ENCODE measurements at places on chromosomes 3 and 15.
A peak's percentile ranks its signal among the peaks of the same experiment; 100 is the strongest.

- DNase-seq = no peak
These were observed 75.6 kb upstream of the ICE2 start for GRCh38 chr15:60554494-60554893.

GRCh38 chr3:15360788-15361493, 28.6 kb upstream of the SH3BP5 start:
- no peak for DNase-seq

- DNase-seq = peak; percentile 62
These were observed 96.0 kb upstream of the PHLDB2 start for GRCh38 chr3:111763001-111763471.

- DNase-seq = no peak
These were observed 206.3 kb upstream of the ROBO1 start for GRCh38 chr3:79973917-79974595.

GRCh38 chr15:85149465-85150129, 167.9 kb downstream of the PDE8A start:
- DNase-seq = no peak

DNA sequence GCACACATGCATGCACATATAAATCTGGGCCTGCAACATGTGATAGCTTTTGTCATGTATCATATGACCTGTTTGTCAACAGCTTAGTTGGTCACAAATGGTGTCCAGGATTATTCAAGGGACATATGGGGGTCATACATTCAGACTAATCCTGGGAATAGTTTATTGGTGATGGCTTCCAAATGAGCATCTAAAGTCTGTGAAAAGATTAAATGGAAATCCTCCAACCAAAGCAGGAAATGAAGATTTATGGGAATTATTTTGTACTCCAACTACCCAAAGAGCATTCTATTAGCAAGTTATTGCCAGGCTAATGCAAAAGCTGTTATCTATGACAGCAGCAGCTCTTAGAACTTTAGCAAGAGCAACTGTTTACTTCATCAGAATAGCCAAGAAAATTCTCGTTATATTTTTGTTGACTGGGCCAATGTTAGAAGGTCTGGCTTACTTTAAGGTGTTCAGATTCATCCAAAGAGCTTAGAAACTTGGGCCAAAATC, 7.1 kb downstream of the FSTL1 start:
- DNase-seq = no peak

DNA sequence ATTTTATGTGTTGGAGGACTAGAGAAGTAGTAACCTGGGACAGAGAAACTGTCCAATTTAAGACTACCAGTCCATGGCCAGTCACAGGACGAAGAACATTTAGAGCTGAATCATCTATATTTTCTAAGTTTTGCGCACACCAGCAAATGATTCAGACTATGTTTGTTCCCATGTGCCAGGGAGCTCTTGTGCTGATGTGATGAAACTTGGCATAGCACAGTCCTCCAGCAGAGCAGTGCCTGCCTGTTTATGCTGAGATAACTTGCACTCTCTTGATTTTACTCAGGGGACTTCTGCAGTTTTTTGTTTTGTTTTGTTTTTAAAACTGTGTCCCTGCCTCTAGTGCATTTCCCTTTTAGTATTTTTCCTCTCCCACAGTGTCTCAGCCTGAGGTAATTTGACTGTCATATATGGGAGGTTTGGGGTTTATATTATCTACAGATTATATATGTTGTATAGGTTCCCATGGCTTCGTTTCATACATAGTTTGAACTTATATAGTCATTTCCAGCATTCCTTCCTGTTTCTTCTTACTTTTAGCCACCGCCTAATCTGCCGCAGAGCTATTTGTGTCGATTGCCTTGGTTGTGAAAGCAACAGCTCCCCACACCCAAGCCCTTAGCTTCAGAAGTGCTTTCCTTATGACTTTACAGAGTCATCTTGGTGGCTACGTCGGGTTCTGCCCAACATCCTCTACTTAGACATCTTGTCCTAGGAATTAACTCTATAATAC, 45.5 kb downstream of the PPM1L start:
- DNase-seq = peak; percentile 25

GRCh38 chr15:26439681-26440080, 333.2 kb downstream of the GABRB3 start:
- DNase-seq = no peak

DNA sequence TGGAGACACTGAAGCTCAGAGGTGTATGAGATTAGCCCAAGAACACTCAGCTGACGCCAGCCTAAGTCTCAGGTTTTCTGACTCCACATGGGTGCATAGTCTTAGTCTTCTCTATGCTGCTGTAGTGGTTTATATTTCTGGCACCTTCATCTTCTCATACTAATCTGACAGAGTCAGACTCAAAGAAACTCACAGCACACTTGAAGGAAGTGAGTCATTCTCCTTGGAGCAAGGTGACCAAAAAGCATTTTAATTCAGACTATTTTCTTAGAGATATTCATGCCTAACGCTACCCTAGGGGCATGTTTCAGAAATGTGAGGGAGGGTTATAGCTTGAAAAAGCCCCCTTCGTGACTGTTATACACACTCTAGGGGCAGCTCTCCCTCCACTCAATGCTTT, 775.3 kb upstream of the ARPP21 start:
- DNase-seq = peak; percentile 19

DNA sequence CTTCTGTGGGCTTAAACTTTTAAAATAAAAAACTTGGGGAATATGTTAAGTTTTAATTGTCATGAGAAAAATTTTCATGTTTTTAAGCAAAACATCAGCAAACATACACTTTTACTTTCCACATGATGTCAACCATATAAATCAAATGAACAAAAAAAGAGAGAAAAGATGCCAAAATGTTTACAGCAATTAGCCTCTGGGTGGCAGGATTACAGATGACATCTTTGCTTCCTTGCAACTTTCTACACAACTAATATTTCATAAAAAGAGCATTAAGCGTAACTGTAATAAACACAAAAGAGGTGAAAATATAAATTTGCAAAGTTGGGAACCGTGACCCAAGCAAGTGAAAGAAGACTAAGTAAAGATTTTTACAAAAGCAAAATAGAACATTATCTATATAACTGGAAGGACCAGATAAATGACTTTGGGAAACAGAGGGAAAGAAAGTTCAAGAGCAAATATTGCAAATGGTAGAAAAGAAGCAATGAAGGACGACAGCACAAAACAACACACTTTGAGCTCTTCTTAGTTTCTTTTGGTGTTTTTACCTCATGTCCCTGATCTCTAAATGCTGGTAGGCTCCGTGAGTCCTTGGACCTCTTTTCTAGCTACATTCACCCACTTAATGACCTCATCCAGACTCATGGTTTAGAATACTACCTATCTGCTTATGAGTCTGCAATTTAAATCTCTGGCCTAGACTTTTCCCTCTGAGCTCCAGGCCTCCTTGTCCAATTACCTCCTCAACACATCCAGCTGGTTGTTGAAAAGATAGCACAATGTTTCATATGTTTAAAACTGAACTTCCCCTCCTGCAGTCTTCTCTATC, 9.4 kb downstream of the TP53BP1 start:
- DNase-seq = no peak

DNA sequence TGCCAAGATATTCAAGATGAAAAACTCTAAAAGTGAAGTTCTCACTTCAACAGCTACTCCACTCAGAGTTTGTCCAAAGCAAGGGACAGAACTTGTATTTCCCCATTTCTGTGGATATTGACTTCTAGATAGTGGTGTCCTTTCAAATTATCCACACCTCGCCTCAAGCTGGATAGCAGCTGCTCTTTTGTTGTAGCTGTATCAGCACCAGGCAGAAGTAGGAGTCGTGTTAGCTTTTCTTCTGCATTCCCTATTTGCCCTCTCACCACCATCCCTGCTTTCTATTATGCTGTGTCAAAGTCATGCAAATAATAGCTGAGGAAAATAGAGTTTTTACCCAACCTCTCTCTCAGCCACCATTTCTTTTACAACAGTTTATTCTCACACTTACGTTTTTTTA, 303.8 kb downstream of the EPHA3 start:
- DNase-seq = no peak

- DNase-seq = no peak
These were observed 8.4 kb downstream of the RAB6B start for GRCh38 chr3:133887074-133887802.

DNA sequence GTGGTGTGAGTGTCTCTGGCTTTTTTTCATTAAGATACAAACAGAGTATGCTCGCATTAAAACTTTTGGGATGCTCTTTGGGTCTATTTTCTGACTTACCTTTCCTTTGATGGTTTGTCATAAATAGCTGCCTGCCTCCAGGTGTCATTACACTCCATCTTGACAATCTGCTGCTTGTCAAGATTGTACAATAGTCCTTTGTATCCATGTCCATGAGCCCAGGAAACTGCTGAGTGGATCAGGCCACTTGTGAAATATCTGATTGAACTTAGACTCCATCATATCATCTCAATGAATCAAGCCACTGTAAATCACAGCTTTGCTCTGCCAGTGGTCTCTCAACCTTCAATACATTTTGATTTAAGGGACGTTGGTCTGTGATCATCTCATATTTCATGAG, 135.2 kb downstream of the ECT2 start:
- no peak for DNase-seq

DNA sequence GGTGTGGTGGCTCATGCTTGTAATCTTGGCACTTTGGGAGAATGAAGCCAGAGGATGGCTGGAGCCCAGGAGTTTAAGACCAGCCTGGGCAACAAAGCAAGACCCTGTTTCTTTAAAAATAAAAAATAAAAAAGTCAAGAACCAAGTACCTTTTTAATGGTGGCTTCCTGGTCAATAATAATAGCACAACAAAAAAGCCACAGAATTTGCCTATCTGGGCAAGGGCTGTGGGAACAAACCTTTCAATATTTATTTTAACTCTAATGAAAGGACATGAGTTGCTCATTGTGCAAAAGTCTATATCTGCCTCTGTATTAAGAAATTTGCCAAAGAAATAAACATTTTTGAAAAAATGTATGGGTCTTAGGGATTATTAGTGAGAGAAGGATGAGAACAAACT, 2.1 kb downstream of the ZNF609 start:
- no peak for DNase-seq

DNA sequence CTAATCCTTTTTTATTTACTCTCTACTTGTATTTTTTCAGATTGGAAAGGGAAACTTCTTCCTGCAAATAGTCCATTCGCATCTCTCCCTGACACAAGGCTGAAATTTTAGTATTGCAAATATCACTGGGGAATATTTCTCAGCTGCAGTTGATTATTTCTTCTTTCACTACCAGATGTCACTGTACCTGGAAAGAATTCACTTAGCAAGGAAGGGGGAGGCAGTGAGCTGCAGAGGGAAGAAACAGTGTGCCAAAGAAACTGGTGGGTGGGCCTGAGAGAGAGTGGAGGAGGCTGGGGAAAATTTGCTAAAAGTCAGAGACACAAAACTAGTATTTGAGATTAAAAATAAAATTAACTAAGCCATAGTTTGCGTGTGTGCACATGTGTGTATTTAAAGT, 142.3 kb upstream of the STT3B start:
- DNase-seq = no peak

- no peak for DNase-seq
These were observed 103.1 kb upstream of the ATP11B start for GRCh38 chr3:182690172-182690571.

DNA sequence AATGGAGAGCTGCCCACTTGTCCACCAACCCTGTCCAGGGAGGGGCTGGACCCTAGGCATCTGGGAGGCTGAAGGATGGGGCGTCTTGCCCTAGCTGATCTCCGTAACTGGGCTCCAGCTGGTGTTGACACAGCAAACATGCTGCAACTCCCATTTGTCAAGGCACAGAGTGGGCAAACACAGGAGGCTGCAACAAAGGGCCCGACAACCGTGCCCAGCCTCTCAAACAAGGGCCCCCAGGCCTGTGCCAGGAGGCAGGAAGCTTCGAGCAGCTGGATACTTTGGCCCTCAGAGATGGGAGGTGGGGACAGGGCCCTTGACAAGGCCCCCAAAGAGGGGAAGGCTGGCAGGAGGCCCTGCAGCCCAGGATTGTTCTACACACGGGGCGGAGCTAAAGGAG, 64.2 kb upstream of the TMEM115 start:
- no peak for DNase-seq

- no peak for DNase-seq
These were observed 141.3 kb upstream of the ATP2B2 start for GRCh38 chr3:10646531-10647335.

DNA sequence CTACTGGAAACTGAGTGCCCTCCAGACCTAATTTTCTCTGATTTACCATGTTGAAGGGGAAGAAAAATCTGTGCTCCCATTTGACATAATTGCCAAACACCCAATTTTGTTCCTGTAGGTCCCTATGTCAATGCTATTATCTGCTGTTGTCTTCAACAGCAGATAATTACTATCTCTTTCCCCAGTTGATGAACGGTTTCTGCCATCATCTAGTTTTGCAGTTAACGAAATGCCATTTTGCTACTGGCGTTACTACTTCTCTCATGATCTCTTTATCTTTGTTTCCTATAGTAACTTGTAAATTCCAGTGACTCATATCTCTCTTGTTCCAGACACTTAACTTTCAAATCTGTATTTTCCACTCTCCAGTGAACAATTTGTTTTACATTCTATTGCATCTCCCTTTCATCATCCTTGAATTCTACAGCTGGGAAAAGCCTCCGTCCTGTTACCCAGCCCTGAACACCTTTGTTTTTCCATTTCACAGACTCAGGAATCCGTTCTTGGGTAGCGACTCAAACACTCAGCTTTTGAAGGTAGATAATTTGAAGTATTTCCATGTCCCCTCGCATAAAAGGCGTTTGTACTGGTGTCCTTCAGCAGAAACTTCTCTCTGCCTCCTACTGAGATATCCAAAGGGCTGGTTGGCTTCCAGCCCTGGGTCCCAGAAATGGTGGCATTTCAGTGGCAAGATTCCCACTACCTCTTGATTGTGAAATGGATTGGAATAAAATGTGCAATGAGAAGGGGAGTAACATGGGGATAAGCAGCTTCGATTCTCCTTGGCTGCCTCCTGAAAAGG, 111.7 kb downstream of the FOXB1 start:
- DNase-seq = no peak

- DNase-seq = no peak
These were observed 997 bp downstream of the FYCO1 start for GRCh38 chr3:45994419-45995235.

GRCh38 chr3:191321019-191321767, 8.0 kb upstream of the CCDC50 start:
- DNase-seq = no peak

GRCh38 chr3:51986010-51986947, 2.9 kb downstream of the ACY1 start:
- DNase-seq = no peak
